Posterior cingulate gyrus (tissue), 11 donors: ENCODE measurements at places on chromosomes 4 and X.

DNA sequence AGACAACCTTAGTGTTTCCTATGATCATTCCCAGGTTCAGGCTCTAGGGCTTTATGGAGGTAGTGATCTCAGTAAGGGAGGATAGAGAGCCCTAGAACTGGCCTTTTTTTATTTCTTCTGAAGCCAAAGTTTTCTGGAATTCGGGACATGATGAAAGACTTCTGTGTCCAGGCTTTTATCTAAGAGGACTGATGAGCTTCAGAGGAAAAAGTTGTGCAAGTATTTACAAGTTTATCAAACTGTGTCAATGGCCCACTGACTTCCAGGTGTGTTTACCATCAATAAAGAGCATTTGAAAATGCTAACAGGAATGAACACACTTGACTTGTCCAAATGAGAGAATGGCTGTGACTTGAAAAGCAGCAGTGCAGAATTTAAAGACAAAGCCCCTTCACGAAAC lies 254.6 kb downstream of the DCTD start:
- DNase-seq: no peak

DNA sequence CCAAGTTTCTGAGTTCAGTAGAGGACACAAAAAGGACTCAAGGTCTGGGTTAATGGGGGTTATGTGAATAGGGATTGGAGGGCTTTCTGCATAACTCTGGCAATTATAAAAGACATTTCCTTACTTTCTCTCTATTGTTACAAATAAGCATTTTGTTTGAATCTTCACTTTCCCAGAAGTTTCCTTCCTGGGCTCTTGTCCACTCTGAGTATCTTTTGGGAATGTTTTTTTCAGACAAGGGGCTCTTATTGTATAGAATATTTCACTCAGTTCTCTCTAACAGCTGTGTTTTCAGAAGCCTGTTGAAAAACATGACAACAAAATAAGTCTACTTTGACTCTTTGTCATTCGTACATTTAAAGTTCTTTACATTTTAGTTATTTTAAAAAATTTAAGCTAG lies 57.6 kb upstream of the MAP9 start:
- DNase-seq: no peak

GRCh38 chr4:158625544-158625943 lies 46.1 kb downstream of the C4orf46 start:
- no peak for DNase-seq

DNA sequence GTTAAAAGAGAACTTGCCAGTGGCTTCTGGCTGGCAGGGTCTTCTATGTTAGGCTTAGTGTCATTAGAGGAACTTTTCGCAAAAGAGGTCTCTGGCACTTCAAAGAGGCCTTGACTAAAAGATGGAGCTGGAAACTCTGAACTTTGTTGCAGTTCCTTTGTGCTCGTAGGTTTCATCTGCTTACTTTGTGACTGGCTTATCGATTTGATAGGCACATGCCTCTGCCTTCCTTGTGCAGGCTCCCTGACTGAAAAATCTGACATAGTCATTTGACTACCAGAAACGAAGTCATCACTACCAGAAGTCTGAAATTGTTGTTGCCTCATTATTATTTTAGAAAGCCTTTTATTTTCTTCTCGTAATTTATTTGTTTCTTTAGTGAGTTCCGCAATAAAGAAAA lies 93.9 kb upstream of the IL13RA1 start:
- no peak for DNase-seq

DNA sequence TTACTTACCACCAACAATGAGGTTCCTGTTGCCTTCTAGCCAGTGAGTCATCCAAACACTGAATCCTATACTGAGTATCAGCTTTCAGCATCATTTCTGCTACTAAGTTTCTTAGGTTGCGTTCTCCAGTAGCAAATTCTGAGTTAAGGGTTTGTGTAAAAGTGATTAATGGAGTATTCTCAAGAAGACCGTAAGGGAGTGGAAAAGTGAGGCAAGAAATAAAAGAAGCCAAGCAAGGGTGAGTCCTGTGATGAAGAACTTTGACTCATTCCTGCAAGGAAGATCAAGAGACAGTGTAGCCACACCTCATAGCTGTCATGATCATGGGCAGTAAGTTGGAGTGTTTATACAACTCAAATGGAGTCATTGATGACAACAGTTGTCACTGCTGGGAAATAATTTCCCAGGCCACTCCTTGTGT lies 446.2 kb downstream of the RAPGEF2 start:
- DNase-seq: no peak

- DNase-seq: no peak
Observed at GRCh38 chr4:78671903-78672815, 104.0 kb upstream of the BMP2K start.

DNA sequence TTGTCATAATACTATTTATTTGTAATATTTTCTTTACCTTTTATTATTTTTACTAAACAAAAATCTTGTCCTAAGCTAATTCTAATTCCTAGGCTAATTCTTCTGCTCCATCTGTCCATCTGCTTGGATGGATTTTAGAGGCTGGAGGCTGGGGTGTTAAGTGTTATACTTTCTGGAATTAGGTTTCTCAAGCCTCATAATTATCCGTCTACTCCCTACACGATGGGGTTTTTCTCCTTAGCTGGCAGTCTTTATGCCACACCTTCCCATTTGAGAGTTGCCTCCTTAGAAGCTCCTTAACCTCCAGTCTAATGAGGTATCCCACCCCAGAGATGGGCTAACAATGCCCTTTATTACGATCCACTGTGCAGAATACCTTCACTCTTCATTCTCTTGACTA lies 37.6 kb upstream of the LGI2 start:
- DNase-seq: no peak
